ENCODE measurements at places on chromosomes 1 and 21. TPM values are rescaled to one million over a fixed set of nuclear protein-coding genes. Genes with fewer than 3 reads are reported as not detected.
A peak's percentile ranks its signal among the peaks of the same experiment; 100 is the strongest.

GRCh38 chr1:26529405-26529654, 231 bp upstream of the RPS6KA1 start:
- peak overlapping the region; percentile 55 for H3K4me3 ChIP-seq
- peak overlapping the region; percentile 56 for H3K27ac ChIP-seq
- peaks cover 5% of the 10 kb centered on the region for H3K36me3 ChIP-seq
- H3K4me1 ChIP-seq, result peaks cover 28% of the 10 kb centered on the region
- no peak for DNase-seq
- no peaks in the 10 kb centered on the region for H3K27me3 ChIP-seq

Gene OVAAL
- not detected for polyA plus RNA-seq

Gene ADAMTSL4
- polyA plus RNA-seq, result 22.8 TPM

DNA sequence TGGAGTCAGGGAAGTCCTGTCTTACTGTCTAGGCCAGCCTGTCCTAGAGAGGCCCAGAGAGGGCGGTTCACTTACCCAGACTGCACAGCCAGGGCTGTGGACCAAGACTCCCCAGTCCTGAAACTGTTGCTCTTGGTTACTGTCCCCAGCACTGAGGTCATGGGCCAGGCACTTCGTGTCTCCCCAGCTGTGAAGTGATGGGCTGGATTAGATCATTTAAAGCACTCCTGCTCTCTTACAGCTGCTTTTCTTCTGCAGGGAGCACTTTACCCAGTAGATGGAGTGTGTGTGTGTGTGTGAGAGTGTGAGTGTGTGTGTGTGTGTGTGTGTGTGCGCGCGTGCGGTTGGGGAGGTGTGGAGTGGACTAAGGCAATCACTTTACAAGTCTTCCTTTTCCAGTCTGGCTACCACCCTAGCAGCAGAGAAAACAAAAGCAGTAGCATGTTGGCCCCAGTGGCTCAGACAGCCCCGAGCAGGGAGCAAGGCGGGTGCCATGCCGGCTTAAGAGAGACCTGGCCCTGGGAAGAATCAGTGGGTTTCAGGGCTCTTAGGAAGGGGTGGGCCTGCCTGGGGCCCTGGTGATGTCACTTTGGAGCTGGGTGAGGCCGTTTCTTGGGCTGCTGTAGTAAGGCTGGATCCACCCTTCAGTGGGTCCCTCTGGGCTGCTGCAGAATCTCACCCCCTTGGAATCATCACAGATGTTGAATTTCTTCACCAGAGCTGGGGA, 2.4 kb downstream of the SPSB1 start:
- peak overlapping the region; percentile 99 for H3K4me3 ChIP-seq
- no peak for DNase-seq
- peaks cover 10% of the 10 kb centered on the region for H3K36me3 ChIP-seq
- H3K27me3 ChIP-seq, result no peaks in the 10 kb centered on the region
- peaks cover 32% of the 10 kb centered on the region for H3K4me1 ChIP-seq

DNA sequence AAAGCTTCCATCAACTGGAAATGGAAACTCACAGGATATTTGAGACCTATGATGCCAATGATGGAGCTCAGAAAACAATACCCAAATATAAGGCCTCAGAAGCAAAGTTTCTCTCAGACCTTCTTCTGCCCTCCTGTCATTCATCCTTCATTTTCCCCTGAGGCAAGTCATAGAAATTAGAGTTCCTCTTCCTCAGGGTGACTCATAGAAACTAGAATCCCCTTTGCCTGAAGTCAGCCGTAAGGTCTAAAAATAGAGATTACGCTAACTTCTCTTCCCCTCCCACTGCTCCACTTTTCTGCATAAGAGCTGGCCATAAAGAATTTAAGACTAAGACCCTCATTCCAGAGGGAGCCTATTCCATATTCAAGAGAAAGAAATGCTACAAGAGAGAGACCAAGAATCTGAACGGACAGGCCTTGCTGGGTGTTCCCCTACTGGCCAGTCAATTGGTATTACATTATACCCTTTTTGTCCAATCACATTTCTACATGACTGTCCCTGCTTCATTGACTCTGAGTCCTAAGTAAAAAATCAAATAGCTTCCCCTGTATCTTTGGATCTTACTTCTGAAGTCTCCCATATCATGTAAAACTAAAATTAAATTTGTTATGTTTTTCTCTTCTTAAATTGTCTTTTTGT, 994.9 kb downstream of the ADGRL2 start:
- no peak overlapping the region for H3K27ac ChIP-seq
- H3K4me3 ChIP-seq, result no peak overlapping the region
- H3K4me1 ChIP-seq, result no peaks in the 10 kb centered on the region
- H3K27me3 ChIP-seq, result no peaks in the 10 kb centered on the region
- no peaks in the 10 kb centered on the region for H3K36me3 ChIP-seq

- H3K4me3 ChIP-seq, result no peak overlapping the region
- H3K36me3 ChIP-seq, result no peaks in the 10 kb centered on the region
- H3K4me1 ChIP-seq, result peaks cover 12% of the 10 kb centered on the region
These were observed 24.2 kb upstream of the OSBPL9 start for GRCh38 chr1:51592711-51593110.

GRCh38 chr1:185442050-185442449, 125.0 kb upstream of the IVNS1ABP start:
- peaks cover 30% of the 10 kb centered on the region for H3K4me1 ChIP-seq
- no peak overlapping the region for H3K4me3 ChIP-seq
- DNase-seq, result no peak
- H3K27me3 ChIP-seq, result no peaks in the 10 kb centered on the region
- no peak overlapping the region for H3K27ac ChIP-seq

Gene ADCY10
- 0.04 TPM for polyA plus RNA-seq

Gene UBXN10
- 0.06 TPM for polyA plus RNA-seq

Gene CR1L
- not detected for polyA plus RNA-seq

GRCh38 chr1:162283657-162284056, 93.0 kb downstream of the SPATA46 start:
- H3K4me1 ChIP-seq, result peaks cover 9% of the 10 kb centered on the region
- DNase-seq, result no peak
- no peaks in the 10 kb centered on the region for H3K27me3 ChIP-seq
- H3K36me3 ChIP-seq, result no peaks in the 10 kb centered on the region
- no peak overlapping the region for H3K27ac ChIP-seq

DNA sequence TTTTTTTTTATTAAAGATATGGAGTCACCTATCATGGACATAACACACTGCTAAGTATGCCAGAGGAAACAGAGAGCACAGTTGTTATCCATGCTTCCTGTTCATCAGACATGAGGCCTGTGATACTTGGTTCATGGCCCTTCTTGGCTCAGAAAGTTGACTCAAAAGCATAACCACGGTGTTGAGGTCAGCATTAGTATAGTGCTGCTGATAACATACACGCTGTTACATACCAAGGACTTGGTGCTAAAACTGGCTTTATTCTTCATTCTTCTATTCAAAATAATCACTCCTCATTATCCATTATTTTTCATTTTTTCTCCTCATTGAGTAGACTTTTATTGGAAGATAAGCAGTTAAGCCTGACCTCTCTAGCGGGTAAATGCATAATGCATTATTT, 464.1 kb downstream of the ADGRL2 start:
- no peak overlapping the region for H3K4me3 ChIP-seq
- H3K4me1 ChIP-seq, result peaks cover 7% of the 10 kb centered on the region
- H3K36me3 ChIP-seq, result no peaks in the 10 kb centered on the region
- H3K27me3 ChIP-seq, result no peaks in the 10 kb centered on the region
- DNase-seq, result no peak

Gene LCK
- polyA plus RNA-seq, result 0.16 TPM

DNA sequence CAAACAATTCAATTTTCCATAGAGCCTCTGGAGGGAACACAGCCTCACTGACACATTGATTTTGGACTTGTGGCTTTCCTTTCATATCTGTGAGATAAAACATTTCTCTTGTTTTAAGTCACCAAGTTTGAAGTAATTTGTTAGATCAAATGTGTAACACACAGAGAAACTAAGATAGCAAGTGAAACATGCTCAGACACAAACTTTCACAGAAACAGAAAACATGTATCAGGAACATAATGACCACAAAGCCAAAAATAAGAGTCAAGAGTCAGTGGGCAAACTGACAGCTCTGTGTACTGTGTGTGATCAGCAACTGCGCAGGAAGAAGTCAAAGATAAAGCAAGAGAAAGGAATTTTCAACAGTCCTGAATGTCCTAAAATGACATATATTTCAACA, 1237.5 kb downstream of the AMY1C start:
- no peak overlapping the region for H3K27ac ChIP-seq
- no peak for DNase-seq
- no peak overlapping the region for H3K4me3 ChIP-seq
- no peaks in the 10 kb centered on the region for H3K4me1 ChIP-seq

DNA sequence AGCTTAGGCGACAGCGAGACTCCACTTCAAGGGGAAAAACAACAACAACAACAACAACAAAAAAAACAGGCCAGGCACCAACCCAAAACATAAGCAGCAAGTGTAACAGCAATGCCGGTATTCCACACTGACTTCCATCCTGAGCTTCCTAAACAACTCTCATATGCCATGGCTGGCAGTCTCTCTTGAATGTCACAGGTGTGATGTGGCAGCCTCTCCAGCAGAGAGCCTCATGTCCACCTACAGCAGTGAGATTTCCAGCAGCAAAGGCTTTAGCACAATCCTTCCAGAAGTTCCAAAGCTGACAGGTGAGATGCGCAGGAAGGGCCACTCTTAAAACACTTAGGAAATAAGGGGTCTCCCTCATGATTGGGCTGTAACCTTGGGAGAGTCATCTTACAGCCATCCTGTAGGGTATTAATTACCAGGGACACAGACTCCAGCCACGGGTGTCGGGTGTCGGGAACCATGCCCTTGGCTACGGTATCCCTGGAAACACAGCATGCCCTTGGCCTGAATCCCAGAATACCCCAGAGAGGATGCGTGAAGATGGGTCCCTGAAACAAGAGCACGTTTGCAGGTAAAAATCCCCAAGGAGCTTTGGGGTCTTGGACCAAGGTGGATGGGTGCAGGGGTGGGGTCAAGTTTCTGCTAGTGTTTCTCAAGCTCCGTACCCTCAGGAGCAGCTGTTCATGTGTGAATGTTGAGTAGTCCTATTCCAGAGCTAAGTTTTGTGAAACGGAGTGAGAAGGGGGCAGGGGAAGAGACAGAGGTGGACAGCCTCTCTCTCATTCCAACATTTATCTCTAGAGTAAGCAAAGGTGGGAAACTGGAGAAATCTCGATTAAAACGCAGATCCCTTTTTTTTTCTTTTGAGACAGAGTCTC, 31.4 kb downstream of the CLSTN1 start:
- no peak overlapping the region for H3K27ac ChIP-seq
- H3K4me1 ChIP-seq, result peaks cover 2% of the 10 kb centered on the region
- no peak overlapping the region for H3K4me3 ChIP-seq
- no peaks in the 10 kb centered on the region for H3K27me3 ChIP-seq
- H3K36me3 ChIP-seq, result peaks cover 11% of the 10 kb centered on the region

Gene NUP133
- 22.2 TPM for polyA plus RNA-seq

DNA sequence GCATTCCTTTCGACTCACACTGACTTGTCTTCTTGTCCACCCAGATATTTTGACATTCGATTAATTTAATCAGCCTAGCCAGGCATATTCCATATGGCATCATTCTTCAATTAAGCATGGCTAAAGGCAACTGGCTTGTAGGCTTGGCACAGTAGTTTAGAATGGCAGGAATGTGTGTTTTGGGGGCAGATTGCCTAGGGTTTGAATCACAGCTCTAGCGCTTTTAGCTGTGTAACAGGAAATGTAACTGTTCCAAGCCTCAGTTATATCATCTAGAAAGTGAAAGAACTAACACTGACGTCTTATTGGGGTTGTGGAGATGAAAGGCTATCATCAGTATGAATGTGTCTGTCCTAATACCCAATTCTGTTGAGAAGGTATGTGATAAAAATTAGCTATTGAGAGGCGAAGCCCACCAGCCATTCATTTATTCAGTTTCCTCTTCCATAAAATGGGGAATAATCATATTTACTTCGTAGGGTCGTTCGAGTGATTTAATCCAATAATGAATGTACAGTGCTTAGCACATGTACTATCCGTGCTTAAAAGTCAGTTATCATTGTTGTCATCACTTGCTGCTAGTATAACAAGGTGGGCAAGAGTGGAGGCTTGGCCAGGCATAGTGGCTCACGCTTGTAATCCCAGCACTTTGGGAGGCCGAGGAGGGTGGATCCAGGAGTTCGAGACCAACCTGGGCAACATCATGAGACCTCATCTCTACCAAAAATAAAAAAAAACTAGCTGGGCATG, 41.6 kb upstream of the GRHL3 start:
- peaks cover 11% of the 10 kb centered on the region for H3K4me1 ChIP-seq
- no peak overlapping the region for H3K27ac ChIP-seq
- H3K36me3 ChIP-seq, result no peaks in the 10 kb centered on the region
- H3K4me3 ChIP-seq, result no peak overlapping the region

DNA sequence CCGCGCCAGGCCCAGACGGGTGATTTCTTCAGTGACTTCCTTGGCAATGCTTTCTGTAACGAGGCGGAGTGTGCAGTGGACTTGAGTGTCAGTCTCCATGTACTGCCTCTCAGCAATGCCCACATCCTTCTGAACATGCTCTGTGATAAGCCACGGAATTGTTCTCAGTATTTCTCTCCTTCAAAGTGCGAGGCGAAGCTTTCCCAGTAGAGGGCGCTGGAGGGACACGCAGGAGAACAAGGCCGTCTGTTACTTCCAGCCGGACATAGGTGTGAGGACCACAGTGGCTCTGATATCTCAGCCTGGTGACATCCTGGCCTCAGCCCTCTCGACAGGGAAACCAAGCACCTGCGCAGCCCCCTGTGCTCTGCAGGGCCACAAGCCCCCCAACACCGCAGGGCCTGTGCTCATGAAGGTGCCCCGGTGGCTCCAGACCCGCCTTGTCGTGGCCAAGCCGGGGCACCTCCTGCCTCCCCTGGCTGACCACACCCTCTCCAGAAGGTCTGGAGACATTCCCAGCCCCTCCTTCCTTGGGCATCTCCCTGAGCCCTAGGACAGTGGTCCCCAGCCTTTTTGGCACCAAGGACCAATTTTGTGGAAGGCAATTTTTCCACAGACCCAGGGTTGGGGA, 46.1 kb upstream of the BACE2 start:
- H3K27ac ChIP-seq, result no peak overlapping the region
- no peak overlapping the region for H3K4me3 ChIP-seq
- peak; percentile 41 for DNase-seq
- no peaks in the 10 kb centered on the region for H3K36me3 ChIP-seq

DNA sequence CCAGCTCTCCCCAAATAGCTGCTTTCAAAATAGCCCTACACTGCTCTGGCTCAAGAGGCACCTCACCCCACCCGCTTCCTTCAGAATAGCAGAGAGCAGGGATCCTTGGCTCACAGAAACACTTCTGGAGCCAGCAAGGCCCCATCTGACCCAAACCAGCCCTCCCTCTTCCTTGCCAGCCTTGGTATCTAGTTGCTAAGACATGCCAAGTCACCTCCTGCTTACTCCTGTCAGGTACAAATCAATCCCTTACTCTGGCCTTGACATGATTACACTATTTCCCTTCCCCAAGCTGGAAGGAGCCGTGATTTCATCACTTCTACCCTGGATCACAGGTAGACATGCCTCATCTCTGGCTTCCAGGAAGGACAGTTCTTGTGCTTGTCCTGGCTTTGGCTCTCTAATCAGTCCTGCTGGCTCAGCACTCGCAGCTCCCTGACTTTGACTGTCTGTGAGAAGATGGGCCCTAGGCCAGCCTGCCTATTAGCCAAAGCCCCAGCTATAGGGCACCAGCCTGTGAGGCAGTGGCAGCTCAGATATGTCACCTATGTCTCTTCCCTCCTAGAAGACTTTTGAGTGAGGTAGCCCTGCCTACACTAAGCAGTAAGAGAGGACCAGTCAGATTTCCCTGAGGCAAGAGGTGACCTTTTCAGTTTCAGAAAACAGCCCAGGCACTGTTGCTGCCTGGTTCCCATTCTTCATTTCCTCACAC, 8.9 kb upstream of the MUTYH start:
- no peak overlapping the region for H3K4me3 ChIP-seq
- no peaks in the 10 kb centered on the region for H3K27me3 ChIP-seq
- peaks cover 22% of the 10 kb centered on the region for H3K4me1 ChIP-seq
- no peak for DNase-seq
- H3K27ac ChIP-seq, result peak overlapping the region; percentile 7

Measured in keratinocyte (primary cell).